ENCODE measurements at places on chromosomes 1 and 21. TPM values are rescaled to one million over a fixed set of nuclear protein-coding genes. Genes with fewer than 3 reads are reported as not detected.

The RGS8 gene
- not detected for total RNA-seq

The CACNA1E gene
- total RNA-seq = not detected

The LCE1E gene
- 0.37 TPM for total RNA-seq

The ANGPTL7 gene
- total RNA-seq = not detected

The IFI44L gene
- total RNA-seq = 0.28 TPM

The C1QB gene
- total RNA-seq = not detected

The OSCP1 gene
- total RNA-seq = 6.4 TPM

The CAMK2N1 gene
- total RNA-seq = 12.2 TPM

The PTAFR gene
- 13.1 TPM for total RNA-seq

The G0S2 gene
- 105 TPM for total RNA-seq

The TMEM240 gene
- 0.23 TPM for total RNA-seq

The CFAP57 gene
- 0.14 TPM for total RNA-seq

The PHF13 gene
- 10.2 TPM for total RNA-seq

The C1orf87 gene
- total RNA-seq = not detected

The AIRE gene
- total RNA-seq = not detected

The MYOG gene
- not detected for total RNA-seq

The DYNLT5 gene
- total RNA-seq = not detected

The FAM163A gene
- not detected for total RNA-seq

The TMOD4 gene
- total RNA-seq = not detected

The MAP1LC3C gene
- total RNA-seq = not detected

The TRIM17 gene
- total RNA-seq = 4.0 TPM

The PODN gene
- total RNA-seq = not detected

The SPRR3 gene
- total RNA-seq = 324 TPM

The SPRR2G gene
- not detected for total RNA-seq

The ESPN gene
- 13.7 TPM for total RNA-seq

The IL24 gene
- 0.35 TPM for total RNA-seq

The TFB2M gene
- total RNA-seq = 13.8 TPM

The SLFNL1 gene
- total RNA-seq = under 0.01 TPM

The KCNT2 gene
- total RNA-seq = not detected

The ROR1 gene
- 1.5 TPM for total RNA-seq

The CHAF1B gene
- 9.6 TPM for total RNA-seq

The AVPR1B gene
- total RNA-seq = not detected

The LCE1A gene
- not detected for total RNA-seq

The SPATA45 gene
- not detected for total RNA-seq

The RXFP4 gene
- not detected for total RNA-seq

The RBM11 gene
- 0.35 TPM for total RNA-seq

The NBPF26 gene
- 9.2 TPM for total RNA-seq

The KPRP gene
- not detected for total RNA-seq

The MYBPH gene
- total RNA-seq = not detected

The GPA33 gene
- not detected for total RNA-seq

The CD52 gene
- not detected for total RNA-seq

The ADAMTS4 gene
- total RNA-seq = 0.05 TPM

The TTC24 gene
- not detected for total RNA-seq

The CLDN17 gene
- total RNA-seq = 0.56 TPM

The SPRR2F gene
- total RNA-seq = not detected

The ANKRD34A gene
- 0.28 TPM for total RNA-seq

All from airway epithelial cell (primary cell).